Stomach (tissue), 19 donors: ENCODE measurements at places on chromosomes 1 and 21. TPM values are rescaled to one million over a fixed set of nuclear protein-coding genes. Genes with fewer than 3 reads are reported as not detected.

DNA sequence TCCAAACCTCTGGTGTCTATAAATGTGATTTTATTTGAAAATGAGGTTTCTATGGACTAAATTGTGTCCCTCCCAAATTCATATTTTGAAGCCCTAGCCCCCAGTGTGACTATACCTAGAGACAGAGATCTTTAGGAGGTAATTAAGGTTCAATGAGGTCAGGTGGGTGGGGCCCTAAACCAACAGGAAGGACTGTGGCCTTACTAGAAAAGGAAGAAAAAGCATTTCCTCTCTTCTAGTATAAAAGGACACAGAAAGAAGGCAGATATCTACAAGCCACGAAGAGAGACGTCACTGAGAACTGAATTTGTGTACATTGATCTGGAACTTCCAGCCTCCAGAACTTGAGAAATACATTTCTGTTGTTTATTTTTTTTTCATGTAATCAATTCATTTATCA lies 123.1 kb upstream of the RUNX1 start:
- DNase-seq, result peak; percentile 15
- no peaks in the 10 kb centered on the region for H3K36me3 ChIP-seq
- no peak overlapping the region for H3K4me3 ChIP-seq

DNA sequence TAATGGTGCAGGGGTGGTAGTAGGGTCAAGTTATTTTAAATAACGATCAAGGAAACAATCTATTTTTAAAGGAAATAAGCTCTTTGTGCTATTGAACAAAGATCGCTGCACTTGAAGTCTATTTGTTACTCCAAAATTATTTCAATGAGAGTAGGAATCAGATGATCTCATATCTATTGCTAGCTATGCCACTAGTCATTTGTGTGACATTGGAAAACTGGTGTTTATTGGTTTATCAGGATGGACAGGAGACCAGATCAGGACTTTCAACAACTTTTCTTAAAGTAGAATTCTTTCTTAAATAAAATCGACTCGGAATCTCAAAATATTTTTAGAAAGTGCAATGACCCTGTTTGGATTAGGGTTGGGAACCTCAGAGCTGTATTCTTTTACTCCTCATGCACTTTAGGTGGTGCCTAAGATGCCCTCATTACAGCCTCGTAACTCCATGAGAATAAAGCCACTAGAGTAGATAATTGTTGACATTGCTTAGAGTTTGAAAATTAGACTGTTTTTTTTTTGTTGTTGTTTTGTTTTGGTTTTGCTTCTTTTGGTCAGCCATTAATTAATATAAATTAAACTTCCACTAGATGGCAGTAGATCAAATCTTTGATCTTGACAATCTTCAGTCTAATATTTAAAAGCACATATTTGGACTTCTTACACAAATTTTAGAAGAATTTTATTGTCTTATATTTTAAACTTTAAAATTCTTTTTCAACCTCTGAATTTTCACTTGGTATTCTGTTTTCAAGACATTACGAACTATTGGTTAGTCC lies 352.4 kb downstream of the USP25 start:
- no peaks in the 10 kb centered on the region for H3K36me3 ChIP-seq
- no peak overlapping the region for H3K27ac ChIP-seq
- H3K4me3 ChIP-seq, result no peak overlapping the region

DNA sequence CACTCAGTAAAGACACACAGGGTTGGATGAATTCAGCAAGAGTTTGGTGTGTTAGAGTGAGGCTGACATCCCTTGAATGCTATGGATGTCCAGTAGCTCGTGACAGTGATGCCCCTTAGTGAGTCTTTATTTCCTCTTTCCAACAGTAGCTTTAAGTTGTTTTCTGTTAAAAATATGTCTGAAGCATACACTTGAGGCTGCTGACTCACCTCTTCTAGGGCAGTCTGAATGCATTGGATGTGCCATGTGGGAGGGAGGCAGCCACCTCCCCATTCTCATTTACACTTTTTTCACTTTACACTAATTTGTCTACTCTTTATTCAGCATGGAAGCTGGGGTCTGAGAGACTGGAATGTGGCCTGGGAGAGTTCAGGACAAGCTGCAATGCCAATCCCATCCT lies 17.6 kb downstream of the NOS1AP start:
- no peak overlapping the region for H3K4me3 ChIP-seq
- H3K27me3 ChIP-seq, result no peaks in the 10 kb centered on the region
- DNase-seq, result no peak
- H3K4me1 ChIP-seq, result peaks cover 11% of the 10 kb centered on the region
- no peak overlapping the region for H3K27ac ChIP-seq

- no peaks in the 10 kb centered on the region for H3K27me3 ChIP-seq
- peaks cover 10% of the 10 kb centered on the region for H3K4me1 ChIP-seq
- H3K36me3 ChIP-seq, result no peaks in the 10 kb centered on the region
- no peak for DNase-seq
Observed at GRCh38 chr1:62317021-62317768, 2.0 kb downstream of the KANK4 start.

DNA sequence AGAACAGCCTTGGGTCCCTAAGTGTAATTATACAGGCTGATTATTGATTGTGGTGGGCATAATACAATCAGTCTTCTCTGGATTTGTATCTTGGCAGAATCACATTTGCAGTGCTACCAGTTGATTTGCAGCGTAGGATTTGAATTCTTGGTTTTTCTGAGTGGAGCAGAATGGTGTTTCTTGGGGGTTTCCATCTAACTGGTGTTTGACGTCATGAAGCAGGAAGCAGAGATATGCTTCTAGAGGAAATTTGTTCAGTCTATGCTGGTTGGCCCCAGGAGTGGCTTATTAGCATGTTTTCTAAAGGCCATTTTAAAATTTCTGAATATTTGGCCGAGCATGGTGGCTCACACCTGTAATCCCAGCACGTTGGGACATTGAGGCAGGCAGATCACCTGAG lies 3.4 kb downstream of the CTTNBP2NL start:
- H3K27ac ChIP-seq, result no peak overlapping the region
- no peaks in the 10 kb centered on the region for H3K27me3 ChIP-seq
- no peak overlapping the region for H3K4me3 ChIP-seq
- DNase-seq, result peak; percentile 39
- peaks cover 73% of the 10 kb centered on the region for H3K4me1 ChIP-seq

DNA sequence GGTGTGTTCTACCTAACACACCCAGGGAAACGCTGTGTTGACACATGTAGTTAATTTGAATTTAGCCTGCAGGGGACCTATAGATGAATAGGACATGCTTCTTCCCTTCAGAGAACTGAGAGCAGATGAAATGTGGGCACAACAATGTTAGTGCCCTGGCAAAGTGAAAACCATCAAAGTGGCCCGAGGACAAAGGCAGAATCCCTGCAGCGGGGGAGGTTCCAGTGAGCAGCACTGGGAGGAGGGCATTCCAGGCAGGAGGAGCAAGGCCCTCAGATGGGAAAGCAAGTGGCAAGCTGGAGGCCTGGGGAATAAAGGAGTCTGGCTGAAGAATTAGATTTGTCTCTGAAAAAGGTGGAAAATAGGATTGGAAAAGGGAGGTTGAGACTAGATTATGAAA lies 37.2 kb downstream of the C1orf94 start:
- DNase-seq, result no peak
- no peak overlapping the region for H3K4me3 ChIP-seq
- no peaks in the 10 kb centered on the region for H3K27me3 ChIP-seq
- no peak overlapping the region for H3K27ac ChIP-seq
- H3K4me1 ChIP-seq, result no peaks in the 10 kb centered on the region

- H3K27ac ChIP-seq, result peak overlapping the region; percentile 54
- H3K27me3 ChIP-seq, result no peaks in the 10 kb centered on the region
- H3K4me3 ChIP-seq, result no peak overlapping the region
- H3K36me3 ChIP-seq, result peaks cover 69% of the 10 kb centered on the region
- DNase-seq, result peak; percentile 55
Observed at GRCh38 chr1:225834417-225835329, 24.7 kb downstream of the EPHX1 start.

CFHR2 gene
- polyA plus RNA-seq, result not detected

LRRC53 gene
- not detected for polyA plus RNA-seq

MLLT11 gene
- polyA plus RNA-seq, result 2.4 TPM
